ENCODE measurements at places on chromosomes 12 and 14.

DNA sequence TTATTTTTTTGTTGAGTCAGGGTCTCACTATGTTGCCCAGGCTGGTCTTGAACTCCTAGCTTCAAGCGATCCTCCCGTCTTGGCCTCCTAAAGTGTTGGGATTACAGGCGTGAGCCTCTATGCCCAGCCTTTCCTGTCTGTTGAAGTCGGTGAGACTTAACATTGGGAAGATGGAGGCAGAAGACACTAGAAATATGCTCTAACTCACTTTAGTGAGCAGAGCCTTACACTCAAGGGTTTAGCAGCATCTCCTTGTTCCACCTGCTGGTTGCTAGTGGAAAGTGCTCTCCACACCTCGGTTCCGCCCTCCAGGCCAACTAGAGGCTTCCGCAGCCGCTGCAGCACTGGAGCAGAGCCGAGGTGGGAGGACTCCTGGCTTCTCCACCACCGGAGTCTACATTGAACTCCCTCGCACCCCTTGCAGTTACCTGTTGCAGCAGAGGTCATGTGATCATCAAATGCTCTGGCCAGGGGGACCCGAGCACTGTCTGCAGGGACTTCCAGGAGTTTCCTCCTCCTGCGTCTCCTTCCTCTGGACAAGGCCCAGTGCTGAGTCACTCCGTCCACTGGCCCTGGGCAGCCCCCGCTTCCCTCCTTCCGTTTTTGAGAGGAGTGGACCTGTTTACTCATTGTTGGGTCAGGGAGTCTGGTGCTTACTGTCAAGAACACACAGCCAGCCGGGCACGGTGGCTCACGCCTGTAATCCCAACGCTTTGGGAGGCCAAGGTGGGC, 9.4 kb upstream of the HVCN1 start:
- DNase-seq = peak; percentile 58

DNA sequence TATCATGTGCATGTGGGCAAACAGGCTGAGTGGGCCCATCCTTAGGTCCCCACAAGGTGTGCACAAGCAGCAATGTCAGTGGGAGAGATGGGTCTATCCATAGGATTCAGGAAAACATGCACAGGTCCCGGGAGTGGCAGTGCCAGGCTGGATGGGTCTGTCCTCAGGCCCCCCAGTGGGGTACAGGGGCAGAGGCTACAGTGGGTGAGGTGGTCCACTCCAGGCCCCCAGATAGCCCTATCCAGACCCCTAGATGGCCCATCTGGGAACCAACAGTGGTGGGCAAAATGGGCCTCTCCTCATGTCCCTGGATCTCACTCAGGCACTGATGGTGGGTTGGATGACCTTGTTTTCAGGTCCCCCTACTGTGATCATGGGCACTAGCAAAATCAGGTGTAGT, 277.8 kb upstream of the SYT1 start:
- DNase-seq = no peak

DNA sequence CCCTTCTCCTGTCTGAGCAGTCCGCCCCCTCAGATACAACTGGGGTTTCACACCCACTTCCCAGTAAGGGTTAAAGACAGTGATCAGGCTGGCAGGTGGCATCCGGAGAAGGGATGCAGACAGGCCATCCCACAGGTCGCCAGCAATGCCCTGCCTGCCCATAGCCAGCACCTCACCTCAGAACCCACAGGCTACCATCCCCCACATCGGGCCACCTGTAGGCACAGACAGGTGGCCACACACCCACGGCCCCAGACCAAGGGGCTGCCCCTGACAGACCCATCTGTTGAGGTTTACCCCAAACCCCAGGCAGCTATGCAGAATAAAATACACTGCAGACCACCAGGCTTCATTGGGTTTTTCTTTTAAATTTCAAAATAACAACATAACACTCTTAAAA, 57.5 kb downstream of the CCNK start:
- DNase-seq = no peak

- DNase-seq = no peak
Measured at GRCh38 chr12:16019136-16019535, 108.0 kb downstream of the DERA start.

GRCh38 chr12:124809391-124809790, 54.3 kb downstream of the SCARB1 start:
- no peak for DNase-seq

GRCh38 chr12:82314406-82314892, 43.7 kb downstream of the CCDC59 start:
- DNase-seq = no peak

- DNase-seq = no peak
Measured at GRCh38 chr12:89364058-89364457, 11.8 kb upstream of the DUSP6 start.

DNA sequence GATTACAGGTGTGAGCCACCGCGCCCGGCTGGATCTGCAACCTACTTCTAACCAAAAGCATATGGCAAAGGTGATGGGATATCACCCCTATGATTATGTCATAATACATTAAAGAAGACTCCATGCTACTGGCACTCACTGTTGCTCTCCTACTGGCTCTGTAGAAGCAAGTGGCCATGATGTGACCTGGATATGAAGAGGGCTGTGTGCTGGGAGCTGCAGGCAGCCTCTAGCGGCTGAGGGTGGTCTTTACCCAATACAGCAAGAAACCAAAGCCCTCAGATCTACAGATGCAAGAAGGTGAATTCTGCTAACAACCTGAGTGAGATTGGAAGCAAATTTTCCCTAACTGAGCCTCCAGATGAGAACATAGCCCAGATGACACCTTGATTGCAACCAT, 34.2 kb upstream of the TRIM9 start:
- DNase-seq = no peak

- no peak for DNase-seq
Measured at GRCh38 chr12:102479939-102480338, 424 bp downstream of the IGF1 start.

DNA sequence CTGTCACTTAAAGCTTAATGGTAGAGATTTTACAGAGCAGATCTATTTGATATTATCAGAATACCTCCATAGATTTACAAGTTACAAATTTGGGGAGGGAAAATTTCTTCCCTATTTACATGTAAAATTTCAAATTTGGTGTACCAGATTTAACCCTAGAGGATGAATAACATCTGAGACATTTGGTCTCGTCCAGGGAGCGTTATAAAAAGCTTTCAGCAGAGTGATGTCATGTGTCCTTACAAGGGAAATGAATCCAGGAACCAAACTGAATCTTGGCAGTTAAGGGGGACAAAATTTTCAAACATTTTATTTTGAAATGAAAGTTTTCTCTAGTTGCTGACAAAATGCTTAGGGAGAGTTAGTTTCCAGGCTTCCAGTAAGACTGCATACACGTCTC, 4.5 kb upstream of the CDK17 start:
- DNase-seq = no peak

DNA sequence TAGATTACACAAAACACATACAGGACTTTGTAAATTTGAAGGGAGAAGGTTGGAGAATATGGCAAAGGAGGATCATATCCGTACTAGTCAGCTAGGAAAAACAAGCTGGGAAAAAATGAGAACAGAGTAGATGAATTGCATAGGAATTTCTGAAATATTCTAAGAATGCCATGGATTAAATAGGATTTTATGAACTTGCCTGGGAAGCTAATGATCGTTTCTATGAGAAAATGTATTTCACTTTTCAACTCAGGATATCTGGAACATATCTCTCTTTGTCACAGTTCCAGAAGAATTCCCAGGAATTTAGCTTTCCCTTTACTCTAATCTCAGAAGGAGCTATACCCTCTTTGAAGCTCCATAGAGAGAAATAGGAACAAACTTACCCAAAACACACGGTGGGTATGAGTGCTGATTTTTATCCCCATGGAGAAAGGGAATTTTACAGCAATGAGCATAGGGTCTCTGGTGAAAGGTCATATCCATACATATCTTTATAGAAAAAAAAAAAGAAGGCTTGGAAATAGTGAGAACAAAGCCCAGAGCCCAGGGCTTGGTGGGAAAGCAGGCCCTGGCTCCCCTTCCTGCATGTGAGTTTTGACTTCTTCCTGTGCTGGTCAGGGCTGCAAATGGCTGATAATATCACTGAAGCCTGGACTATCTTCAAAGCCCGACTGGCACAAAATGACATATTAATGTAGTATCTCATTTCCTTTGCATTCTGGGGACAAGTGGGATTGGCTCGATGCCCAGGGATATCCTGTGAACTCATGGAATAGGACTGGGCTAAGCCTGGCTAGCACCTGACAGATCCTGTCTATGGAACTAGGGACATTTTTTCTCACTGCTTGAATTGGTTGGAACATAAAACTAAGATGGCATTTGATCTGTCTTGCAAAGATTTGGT, 136.3 kb downstream of the AEBP2 start:
- DNase-seq = no peak

GRCh38 chr14:68191567-68192321, 372.2 kb downstream of the RAD51B start:
- DNase-seq = no peak

GRCh38 chr12:28800129-28800528, 348.9 kb upstream of the FAR2 start:
- DNase-seq = no peak

- no peak for DNase-seq
Measured at GRCh38 chr14:45361727-45362126, 108.7 kb upstream of the MIS18BP1 start.

- no peak for DNase-seq
Measured at GRCh38 chr12:95637471-95638155, 86.3 kb upstream of the USP44 start.

DNA sequence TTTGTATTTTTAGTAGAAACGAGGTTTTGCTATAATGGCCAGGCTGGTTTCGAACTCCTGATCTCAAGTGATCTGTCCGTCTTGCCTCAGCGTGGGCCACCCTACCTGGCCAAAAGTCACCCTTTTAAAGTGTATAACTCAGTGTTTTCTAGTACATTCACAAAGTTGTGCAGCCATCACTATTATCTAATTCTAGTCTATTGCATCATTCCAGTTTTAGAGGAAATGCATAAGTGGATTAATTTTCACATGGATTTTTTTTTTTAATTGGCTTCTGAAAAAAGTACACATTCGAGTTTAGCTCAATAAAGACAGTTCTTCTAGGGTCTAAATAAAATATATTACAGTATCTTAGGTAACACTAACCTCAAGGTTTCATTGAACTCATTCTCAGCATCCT, 3.7 kb downstream of the DEPDC4 start:
- no peak for DNase-seq

- no peak for DNase-seq
Measured at GRCh38 chr14:101797856-101798255, 36.3 kb downstream of the PPP2R5C start.

DNA sequence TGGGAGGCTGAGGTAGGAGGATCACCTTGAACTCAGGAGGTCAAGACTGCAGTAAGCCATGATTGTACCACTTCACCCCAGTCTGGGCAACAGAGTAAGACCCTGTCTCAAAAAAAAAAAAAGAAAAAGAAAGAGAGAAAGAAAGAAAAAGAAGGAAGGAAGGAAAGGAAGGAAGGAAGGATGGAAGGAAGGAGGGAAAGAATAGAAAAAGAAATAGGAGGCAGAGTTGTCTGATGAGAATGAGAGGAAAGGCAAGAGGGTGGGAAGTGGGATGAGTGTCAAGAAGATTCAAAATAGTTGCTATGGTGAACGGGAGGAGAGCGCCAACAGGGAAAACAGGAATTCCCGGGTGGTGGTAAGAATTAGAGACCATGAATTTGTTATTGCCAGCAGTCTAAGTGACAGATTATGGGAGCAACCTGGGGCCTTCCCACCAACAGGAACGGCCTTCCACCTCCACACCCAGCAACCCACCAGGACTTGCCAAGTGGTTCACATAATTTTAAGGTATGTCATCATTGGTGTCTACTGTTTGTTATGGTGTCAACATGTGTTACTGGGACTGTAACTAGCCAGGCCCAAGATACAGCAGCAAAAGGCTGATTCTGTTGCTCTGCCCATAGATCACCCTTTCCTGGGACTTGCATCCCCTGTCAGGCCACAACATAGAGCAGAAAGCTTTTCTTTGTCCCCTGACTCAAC, 36.1 kb upstream of the C12orf76 start:
- DNase-seq = no peak

DNA sequence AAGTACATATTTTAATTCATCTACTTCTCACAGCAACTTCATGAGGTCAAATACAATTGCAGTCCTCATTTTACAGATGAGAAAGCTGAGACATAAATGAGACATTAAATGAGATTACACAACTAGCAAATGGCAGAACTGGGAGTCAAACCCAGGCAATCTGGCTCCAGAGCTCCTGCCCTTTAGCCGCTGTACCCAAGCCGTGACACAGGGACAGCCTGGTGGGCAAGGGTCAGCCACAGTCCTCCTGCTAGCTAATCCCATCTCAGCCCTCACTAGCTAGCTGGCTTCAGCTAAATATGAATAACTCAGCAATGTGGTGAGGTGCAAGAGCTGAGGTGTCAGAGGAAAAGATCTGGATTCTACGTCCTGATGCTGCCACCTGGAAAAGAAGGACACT, 54.8 kb downstream of the NINJ2 start:
- DNase-seq = no peak

DNA sequence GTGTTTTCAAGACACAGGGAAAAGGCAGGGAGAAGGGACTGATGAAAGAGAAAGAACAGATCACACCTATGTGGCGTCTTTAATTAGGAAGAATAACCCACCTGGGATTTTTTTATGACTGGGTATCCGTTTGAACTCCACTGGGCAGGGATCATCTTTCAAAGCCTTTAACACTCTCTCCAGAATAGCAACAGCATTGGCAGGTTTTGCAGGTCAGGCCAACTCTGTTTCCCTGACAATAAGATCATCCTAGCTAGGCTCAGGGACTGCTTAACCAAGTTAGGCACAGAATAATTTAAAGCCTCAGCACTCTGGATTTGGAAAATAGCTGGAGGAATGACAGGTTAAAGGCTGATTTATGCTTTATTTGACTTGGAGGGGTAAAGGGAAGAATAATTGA, 117.6 kb downstream of the SUDS3 start:
- no peak for DNase-seq

GRCh38 chr12:113297214-113297587, 37.7 kb downstream of the SLC8B1 start:
- DNase-seq = no peak

DNA sequence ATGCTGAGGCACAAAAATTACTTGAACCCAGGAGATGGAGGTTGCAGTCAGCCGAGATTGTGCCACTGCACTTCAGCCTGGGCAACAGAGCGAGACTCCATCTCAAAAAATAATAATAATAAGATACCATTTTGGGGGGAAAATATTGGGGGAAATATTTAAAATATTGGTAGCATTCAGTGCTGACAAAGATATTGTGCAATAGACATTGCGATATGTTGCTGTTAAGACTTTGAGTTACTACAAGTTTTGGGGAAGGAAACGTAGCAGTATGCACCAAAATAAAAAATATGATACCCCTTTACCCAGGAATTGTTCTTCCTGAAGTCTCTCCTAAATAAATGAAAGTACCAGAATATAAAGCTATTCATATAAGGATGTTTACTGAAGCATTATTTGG, 37.7 kb upstream of the MYBPC1 start:
- DNase-seq = no peak

All from ascending aorta (tissue), 2 donors.